ENCODE measurements at places on chromosomes 16 and 17.

DNA sequence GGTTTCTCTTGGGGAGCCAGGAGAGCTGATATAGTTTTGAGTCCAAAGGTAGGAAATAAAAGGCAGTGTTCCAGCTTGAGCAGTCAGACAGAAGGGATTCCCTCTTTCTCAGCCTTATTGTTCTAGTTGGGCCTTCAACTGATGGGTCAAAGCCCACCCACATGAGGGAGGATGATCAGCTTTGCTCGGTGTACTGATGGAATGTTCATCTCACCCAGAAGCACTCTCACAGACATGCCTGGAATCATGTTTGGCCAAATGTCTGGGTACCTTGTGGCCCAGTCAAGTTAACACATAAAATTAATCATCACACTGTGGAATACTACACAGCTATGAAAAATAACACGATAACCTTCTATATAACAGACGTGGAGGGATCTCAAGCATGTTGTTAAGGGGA lies 23.1 kb upstream of the KCNG4 start:
- no peak for DNase-seq

GRCh38 chr17:61595418-61596186 lies 4.6 kb upstream of the NACA2 start:
- DNase-seq = no peak

- no peak for DNase-seq
Observed at GRCh38 chr17:4450710-4451316, 17.1 kb downstream of the SPNS3 start.

DNA sequence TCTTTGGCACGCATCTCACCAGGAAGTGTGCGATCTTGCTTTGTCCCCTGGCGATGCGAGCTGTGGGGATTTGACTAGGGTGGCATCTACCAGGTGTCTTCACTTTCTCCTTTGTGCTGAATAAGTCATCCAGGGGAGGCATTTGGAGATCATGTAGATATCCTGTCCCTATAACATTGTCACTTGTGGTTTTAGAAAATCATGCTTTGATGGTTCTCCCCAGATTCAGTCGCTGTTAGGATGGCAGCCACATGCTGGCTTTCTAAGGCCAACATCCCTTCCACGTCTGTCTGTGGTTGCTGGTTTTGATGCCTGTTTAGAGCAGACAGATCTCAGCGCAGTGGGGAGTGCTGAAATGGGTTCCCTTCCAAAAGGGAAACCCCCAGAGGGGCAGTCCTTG lies 2.5 kb downstream of the ADAD2 start:
- DNase-seq = no peak

GRCh38 chr17:73856556-73856955 lies 212.3 kb upstream of the SDK2 start:
- no peak for DNase-seq

GRCh38 chr16:88130681-88131080 lies 179.4 kb downstream of the BANP start:
- DNase-seq = no peak

- no peak for DNase-seq
Observed at GRCh38 chr17:49209061-49209571, 1.3 kb downstream of the GNGT2 start.

- no peak for DNase-seq
Observed at GRCh38 chr17:45155029-45155428, 6.6 kb upstream of the HEXIM2 start.

DNA sequence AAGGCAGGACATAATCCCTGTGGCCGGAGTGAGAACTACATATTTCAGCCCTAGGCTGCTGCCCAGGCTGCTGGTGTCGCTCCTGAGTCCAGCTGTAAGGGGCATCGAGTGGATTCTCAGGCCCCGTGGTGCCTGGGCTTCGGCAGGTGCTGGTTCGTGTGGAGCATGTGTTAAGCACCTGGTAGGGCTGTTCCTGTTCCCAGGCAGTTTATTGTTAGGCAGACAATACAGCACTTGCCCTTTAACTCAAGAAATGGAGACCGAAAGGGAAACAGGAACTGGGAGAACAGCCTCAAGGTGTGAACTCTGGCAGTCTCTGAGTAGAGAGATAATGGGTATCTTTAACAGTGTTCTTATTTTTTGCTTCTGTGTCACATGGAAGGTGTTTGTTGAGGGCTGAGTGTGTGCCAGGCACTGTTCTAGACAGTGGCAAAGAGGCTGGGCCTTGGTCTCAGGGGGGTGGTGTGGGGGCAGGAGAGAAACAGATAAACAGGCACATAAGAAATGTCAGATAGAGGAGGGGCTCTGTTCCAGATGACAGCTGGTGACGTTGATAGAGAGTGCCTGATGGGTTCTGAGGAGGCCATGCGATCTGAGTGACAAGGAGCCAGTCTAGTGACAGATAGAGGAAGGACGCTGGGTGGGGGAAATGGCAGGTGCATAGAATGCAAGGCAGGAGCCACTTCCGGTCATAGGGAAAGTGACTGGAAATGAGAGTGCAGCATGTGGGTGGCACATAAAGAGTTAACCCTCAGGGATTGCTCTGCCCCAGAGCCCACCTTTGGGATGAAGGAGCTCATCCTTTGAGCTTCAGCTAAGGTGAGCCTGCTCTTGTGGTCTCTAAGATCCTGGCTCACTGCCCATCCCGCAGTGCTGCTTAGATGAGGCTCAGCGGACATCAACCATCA lies 33.8 kb downstream of the EPN2 start:
- DNase-seq = no peak

DNA sequence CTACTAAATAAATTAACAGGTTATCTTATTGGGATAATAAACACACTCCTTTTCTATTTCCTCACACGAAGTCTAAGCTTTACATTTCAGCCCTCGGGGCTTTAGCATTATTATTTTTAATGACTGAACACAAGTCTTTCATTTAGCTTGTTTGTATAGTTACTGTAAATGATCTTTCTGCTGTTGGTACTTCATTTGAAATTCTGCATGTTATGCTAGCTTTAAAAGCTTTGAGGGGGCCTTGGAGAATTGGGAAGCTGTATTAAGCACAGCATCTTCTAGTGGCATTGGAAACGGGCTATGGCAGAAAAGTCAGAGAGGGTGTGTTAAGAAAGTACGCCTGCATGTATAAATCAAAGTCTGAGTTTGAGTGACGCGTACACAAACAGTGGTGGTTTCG lies 243.7 kb downstream of the FTO start:
- no peak for DNase-seq

DNA sequence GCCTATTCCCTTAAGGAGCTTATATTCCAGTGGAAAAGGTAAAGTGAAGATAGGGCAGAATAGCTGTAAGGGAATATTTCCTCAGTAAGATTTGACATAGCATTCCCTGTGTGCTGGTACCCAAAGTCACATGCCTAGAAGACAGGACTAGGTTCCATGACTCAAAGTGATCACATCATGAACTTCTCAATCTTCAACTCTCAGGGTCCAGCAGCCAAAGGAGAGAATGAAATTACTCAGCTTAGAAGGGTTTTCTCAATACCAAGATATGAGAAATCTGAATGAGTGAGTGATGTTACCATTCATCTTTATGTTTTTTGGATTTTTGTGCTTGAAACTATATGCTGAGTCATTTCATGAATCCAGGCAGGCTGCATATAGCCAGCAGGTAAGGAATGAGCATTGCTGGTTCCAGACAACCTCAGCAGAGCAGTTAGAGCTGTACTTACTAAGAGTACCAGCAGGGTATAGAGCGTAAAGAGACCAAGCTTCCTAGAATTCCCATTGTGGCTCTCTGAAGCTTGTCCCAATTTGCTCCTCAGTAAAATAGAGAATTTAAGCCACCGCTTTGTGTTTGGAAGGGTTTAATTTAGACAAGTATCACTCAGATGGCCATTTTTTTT lies 91.1 kb downstream of the ANKFN1 start:
- no peak for DNase-seq

DNA sequence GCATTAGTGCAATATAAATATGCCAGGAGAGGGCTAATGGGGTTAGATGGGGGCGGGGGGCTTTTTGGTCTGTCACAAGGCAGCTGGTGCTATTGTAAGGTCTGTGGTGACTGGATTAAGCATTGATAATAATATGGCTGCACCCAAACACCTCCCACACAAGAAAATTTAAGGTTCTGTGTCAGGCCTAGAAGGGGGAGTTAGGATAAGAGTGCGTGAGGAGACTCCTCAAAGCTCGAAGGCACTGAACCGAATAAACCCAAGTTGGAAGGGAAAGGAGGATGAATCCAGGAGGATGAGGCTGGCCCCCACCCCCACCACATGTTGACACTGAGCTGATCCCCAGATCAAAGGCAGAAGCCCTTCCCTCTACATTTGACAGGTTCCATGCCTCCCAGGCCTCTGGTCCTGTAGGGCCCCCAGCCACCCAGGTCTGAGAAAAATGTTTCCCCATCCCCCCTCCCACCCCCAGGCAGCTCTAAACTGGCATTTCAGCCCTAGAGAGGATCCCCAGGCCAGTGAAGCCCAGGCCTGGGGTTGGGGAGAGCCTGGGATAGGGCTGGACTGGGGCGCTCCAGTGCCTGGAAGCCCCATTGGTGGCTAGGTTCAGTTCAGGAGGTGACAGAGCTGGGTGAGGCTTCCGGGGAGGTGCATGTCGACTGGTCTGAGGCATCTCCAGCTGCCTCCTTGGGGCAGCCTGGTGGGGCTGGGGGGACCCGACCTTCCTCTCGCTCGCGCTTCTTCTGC lies 1.7 kb downstream of the HOXB1 start:
- DNase-seq = no peak

DNA sequence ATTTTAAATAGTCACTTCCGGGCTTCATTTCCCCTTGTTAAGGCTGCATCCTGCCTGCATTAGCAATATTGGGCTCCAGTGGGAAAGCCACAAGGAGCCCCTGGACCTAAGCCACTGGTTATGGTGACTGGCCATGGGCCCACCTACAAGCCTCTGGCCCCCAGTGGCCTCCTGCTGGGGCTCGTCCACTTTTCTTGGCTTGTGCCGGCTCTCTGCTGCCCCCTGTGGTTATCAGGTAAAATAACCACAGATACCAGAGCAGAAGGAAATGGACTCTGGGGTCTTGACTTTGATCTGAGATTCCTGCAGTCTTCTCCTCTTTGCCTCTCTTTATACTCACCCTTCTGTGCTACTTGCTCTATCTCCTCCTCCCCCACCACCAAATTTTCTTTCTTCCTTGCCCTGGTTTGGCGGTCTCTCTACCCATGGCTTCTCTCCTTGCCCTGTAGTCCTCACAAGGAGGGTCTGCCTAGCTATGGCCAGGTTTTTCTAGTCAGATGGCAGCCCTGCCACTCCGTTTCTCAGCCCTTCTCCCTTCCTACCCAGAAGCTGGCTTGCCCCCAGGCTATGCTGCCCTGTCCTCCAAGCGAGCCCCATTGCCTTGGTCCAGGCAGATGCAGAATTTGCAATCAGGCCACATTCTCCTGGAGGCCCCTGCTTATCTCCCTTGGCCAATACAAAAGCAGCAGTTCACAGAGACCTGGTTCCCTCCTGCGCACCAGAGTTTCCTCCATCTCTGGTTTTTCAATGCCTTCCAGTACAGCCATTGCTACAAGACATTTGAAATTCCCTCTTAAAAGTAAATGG lies 82.9 kb upstream of the RCVRN start:
- DNase-seq = no peak

GRCh38 chr16:3950343-3951193 lies 70.1 kb upstream of the CREBBP start:
- no peak for DNase-seq

DNA sequence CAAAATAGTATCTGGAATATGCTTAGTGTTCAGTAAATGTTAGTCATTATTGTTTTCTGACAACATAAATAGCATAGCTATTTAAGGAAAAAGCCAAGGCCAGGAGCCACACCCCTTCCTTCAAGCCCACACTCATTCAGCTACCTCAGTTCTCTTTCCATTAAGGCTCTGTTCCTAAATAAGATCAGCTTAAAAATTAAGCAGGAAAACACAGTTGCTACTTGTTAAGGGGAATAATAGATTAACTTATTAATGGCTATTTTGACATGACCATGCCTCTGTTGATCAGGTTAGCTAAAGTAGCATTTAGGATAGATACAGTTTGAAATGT lies 158.1 kb downstream of the CHD9 start:
- no peak for DNase-seq

GRCh38 chr17:76119409-76120371 lies 16.1 kb upstream of the EXOC7 start:
- DNase-seq = no peak

DNA sequence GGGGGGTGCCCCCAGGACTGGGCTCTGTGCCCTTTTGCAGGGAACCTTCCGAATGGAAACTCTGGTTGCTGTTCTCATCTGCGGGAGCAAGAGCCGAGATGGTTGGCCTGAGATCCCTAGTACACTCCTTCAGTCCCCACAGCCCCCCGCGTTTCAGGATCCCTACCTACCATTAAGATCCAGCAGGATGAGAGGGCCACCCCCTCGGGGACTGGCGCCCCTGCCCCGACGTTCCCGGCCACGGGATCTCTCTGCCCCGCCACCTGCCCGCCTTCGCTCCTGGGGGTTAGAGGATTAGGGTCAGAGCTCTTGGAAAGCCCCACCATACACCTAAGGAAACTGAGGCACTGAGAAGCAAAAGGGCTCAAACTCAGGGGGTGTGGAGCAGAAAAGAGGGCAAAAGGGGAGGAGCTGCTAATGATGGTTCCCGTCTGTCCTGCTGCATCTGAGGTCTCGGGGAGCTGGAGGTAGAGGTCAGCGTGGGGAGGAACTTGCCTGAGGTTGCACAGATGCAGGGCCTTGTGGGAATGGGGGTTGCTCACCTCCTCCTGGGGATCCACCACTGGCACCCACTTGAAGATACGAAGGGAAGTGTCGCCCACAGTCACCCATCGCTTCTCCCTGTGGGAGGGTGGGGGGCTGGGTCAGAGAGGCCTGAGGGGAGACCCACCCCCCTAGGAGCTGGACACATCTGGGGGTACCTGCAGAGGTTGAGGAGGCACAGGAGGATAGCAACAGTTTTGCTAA lies 1.0 kb downstream of the BCL7C start:
- no peak for DNase-seq

GRCh38 chr17:35141681-35142466 lies at the start of gene NLE1:
Gene NLE1 (minus strand): TSS chr17:35142303. CDS start chr17:35142275, 28 bp downstream.
- DNase-seq = peak; percentile 81

DNA sequence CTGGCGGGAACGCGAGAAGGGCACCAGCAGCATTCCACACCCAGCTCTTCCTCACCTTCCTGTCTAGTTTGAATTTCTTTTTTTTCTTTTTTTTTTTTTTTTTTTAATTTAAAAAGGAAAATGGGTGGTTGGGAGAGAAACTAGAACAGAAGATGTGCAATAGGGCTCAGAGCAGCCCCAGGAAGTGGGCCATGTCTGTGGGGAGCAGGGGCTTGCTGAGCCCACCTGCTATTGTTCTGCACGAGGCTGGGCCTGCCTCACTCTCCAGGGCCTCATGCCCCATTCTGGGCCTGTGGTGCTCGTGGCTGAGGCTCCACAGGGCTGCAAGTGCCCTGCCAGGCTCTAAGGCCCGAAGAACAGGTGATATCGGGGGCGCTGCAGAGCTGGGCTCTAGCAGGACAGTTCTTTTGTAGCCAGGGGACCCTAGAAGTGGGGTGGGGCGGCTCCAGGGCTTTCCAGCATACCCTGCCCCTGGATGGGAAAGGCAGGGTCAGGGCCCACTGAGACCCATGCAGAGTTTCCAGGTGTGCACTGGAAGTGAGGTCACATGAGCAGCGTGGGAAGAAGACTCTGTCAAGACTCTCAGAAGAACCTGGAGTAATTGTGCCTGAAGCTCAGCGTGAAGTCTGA lies 12.4 kb downstream of the MRPL27 start:
- DNase-seq = no peak

DNA sequence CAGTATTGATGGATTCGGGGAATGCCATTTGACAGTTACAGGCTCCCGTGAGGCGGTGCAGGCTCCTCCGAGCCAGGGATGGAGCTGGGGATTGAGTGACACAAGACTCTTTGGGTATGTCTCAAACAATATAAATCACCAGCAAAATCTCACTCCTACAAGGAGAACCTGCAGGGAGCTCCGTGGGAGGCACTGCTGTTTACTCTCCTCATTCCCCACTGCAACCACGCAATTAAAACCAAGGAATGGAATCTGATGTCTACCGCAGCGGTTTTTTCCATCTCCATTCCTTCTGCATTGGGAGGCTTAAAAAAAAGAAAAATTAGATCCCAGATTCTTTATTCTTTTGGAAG lies 157.9 kb downstream of the WWOX start:
- no peak for DNase-seq

All from stimulated activated CD8-positive, alpha-beta memory T cell treated with anti-CD3 and anti-CD28 coated beads, Interleukin-15, amount 100 ng/mL, for 48 hours (primary cell).